ENCODE measurements at places on chromosomes 3 and 15. TPM values are rescaled to one million over a fixed set of nuclear protein-coding genes. Genes with fewer than 3 reads are reported as not detected.
A peak's percentile ranks its signal among the peaks of the same experiment; 100 is the strongest.

- H3K4me1 ChIP-seq, result no peaks in the 10 kb centered on the region
- H3K27me3 ChIP-seq, result no peaks in the 10 kb centered on the region
- peak; percentile 50 for DNase-seq
- no peak overlapping the region for H3K27ac ChIP-seq
- H3K4me3 ChIP-seq, result no peak overlapping the region
Observed at GRCh38 chr15:51499379-51499976, 123.1 kb downstream of the DMXL2 start.

GRCh38 chr15:57158589-57158988, 217.7 kb upstream of the CGNL1 start:
- DNase-seq, result no peak
- no peaks in the 10 kb centered on the region for H3K36me3 ChIP-seq
- H3K27me3 ChIP-seq, result no peaks in the 10 kb centered on the region
- no peaks in the 10 kb centered on the region for H3K4me1 ChIP-seq

DNA sequence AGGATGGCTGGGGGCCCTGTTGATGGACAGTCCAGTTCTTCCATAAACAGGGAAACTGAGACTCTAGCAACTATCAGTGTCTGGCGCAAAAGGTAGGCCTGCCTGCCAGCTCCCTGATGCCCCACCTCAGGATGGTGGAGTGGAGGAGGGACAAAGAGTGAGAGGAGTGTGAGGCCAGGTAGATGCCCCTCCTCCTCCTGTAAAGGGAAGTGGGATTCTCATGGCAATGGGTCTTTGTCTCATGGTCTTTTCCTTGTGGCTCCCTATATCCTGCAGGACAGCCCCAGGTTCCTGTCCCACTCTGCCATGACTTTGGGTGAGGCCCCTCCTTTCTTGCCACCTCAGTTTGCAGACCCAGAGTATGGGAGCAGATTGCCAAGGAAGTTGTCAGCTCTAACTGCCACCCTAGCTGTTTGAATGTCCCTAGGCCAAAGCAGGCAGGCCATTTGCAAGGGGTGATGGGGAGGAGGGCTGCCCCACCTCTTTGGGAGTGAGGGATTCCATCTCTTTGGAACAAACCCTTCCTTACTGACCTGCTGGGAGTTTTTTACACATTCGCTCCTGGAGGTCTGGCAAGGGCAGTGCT, 2.8 kb upstream of the DNAH1 start:
- H3K4me1 ChIP-seq, result peaks cover 26% of the 10 kb centered on the region
- H3K4me3 ChIP-seq, result peak overlapping the region; percentile 19
- H3K36me3 ChIP-seq, result no peaks in the 10 kb centered on the region
- DNase-seq, result no peak

GRCh38 chr3:42367903-42368302, 42.5 kb downstream of the LYZL4 start:
- no peak for DNase-seq
- no peaks in the 10 kb centered on the region for H3K36me3 ChIP-seq
- H3K27me3 ChIP-seq, result no peaks in the 10 kb centered on the region
- no peak overlapping the region for H3K27ac ChIP-seq

DNA sequence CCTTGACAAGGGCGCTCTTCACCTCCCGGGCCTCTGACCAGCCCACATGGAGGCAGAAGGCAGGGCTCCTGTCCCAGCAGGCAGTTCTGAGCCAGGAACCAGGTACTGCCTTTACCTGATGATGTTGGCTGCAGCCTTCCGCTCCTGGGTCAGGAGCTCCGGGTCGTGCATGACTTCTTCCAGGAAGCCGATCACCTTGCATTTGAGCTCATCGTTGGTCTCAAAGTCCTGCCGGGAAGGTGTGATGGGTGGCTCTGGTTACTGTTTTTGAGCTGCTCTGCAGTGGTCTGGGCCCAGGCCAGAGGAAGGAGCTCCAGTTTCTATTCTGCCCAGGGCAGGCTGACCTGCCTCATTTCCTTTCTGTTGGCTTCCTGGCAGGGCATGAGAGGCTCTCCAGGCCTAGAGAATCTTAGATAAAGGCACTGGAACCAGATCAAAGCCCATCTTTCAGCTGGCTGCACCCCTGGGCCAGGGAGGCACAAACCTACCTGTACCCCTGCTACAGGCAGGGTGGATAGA, 53.2 kb upstream of the CTSH start:
- H3K36me3 ChIP-seq, result no peaks in the 10 kb centered on the region
- no peak for DNase-seq
- peaks cover 8% of the 10 kb centered on the region for H3K4me1 ChIP-seq
- no peak overlapping the region for H3K27ac ChIP-seq
- no peak overlapping the region for H3K4me3 ChIP-seq

DNA sequence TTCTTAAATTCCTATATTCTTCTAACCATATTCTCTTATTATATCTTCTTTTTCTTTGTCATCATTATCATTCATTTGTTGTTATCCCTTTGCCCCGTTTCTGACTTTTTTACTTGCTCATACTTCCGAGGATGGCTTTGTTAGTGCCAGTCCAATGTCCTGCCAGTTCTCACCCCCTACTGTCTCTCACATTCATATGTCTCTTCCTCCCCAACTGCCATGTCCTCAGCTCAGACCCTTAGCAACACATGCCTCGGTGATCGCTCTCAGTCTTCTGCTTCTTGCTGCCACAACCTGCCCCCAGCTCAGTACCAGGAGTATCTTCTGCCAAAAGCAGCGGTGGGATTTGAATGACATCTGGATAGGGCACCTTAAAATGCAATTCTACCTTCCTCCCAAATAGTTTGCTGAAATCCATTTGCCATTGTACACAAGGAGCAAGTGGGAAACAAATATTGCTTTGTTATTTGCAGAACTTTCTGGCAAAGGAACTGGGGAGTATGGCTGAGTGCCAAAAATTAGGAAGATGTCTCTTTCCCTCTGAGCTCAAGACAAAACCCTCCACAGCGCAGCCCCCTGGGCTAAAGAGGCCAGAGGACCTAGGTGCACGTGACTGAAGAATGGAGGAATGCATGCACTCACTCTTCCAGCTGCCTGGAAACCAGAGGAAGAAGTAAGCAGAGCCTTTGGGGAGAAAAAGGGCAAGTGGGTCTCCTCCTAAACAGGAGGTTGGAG, 57.7 kb upstream of the CTNNB1 start:
- H3K4me3 ChIP-seq, result no peak overlapping the region
- H3K36me3 ChIP-seq, result no peaks in the 10 kb centered on the region
- no peaks in the 10 kb centered on the region for H3K27me3 ChIP-seq
- DNase-seq, result no peak

- no peaks in the 10 kb centered on the region for H3K4me1 ChIP-seq
- no peak overlapping the region for H3K27ac ChIP-seq
- no peak overlapping the region for H3K4me3 ChIP-seq
- H3K27me3 ChIP-seq, result no peaks in the 10 kb centered on the region
Observed at GRCh38 chr3:7385635-7386034, 524.7 kb downstream of the GRM7 start.

GRCh38 chr3:179558742-179559364, 3.9 kb upstream of the ACTL6A start:
- no peaks in the 10 kb centered on the region for H3K36me3 ChIP-seq
- peak; percentile 57 for DNase-seq
- no peaks in the 10 kb centered on the region for H3K4me1 ChIP-seq
- H3K27me3 ChIP-seq, result no peaks in the 10 kb centered on the region
- H3K4me3 ChIP-seq, result no peak overlapping the region
- H3K27ac ChIP-seq, result no peak overlapping the region

DNA sequence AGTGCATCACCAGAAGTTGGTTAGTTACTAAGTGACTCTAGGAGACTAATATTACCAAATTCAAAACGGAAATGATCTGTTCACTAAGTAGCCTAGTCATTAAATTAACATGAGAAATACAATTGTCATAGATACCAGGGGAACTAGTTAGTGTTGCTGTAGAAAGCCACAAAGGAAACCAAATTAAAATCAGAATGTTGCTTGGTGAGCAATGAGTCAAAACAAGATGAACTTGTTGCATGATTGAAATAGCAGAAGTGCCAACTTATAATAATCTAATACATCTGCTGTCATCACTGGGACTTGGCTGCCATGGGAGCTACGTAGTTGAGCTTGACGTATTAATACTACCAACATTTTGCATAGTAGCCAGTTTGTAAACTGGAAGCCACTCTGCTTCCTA, 458.1 kb downstream of the DIPK2A start:
- DNase-seq, result no peak
- no peaks in the 10 kb centered on the region for H3K36me3 ChIP-seq
- no peaks in the 10 kb centered on the region for H3K27me3 ChIP-seq
- no peak overlapping the region for H3K4me3 ChIP-seq
- H3K27ac ChIP-seq, result no peak overlapping the region

- H3K4me1 ChIP-seq, result no peaks in the 10 kb centered on the region
- no peak overlapping the region for H3K27ac ChIP-seq
- DNase-seq, result no peak
- no peaks in the 10 kb centered on the region for H3K27me3 ChIP-seq
Observed at GRCh38 chr15:83871808-83872559, 218.1 kb downstream of the ADAMTSL3 start.

GRCh38 chr15:41562784-41563198, 3.8 kb downstream of the TYRO3 start:
- H3K27ac ChIP-seq, result no peak overlapping the region
- 0 out of 2 replicates have a peak, but pooled peaks cover 17% of the 10 kb centered on the region for H3K36me3 ChIP-seq
- H3K4me3 ChIP-seq, result no peak overlapping the region
- peaks cover 18% of the 10 kb centered on the region for H3K4me1 ChIP-seq

GRCh38 chr3:82354228-82354627, 592.8 kb upstream of the GBE1 start:
- no peak overlapping the region for H3K27ac ChIP-seq
- DNase-seq, result no peak
- no peaks in the 10 kb centered on the region for H3K4me1 ChIP-seq
- no peaks in the 10 kb centered on the region for H3K36me3 ChIP-seq
- H3K27me3 ChIP-seq, result no peaks in the 10 kb centered on the region
- no peak overlapping the region for H3K4me3 ChIP-seq

- no peaks in the 10 kb centered on the region for H3K27me3 ChIP-seq
- H3K4me3 ChIP-seq, result no peak overlapping the region
- DNase-seq, result no peak
- no peaks in the 10 kb centered on the region for H3K36me3 ChIP-seq
Observed at GRCh38 chr3:87198774-87199173, 28.3 kb upstream of the CHMP2B start.

DNA sequence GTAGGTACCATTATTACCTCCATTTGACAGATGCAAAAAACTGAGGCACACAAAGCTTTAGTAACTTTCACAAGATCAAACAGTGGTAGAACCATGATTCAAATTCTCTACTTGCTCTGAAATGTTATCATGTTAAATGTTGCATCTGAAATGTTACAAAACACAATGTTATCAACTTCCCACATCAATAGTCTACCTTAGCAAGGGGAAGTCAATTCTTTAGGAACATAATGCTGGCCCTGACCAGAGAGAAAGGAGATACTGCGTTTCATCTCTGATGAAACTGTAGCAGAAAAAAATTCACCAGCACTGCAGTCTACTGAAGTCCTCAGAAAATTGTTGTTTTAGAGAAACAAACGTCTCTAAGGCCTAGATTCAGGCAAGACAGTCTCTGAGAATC, 174.1 kb downstream of the SATB1 start:
- no peaks in the 10 kb centered on the region for H3K4me1 ChIP-seq
- H3K27me3 ChIP-seq, result no peaks in the 10 kb centered on the region
- H3K27ac ChIP-seq, result no peak overlapping the region

DNA sequence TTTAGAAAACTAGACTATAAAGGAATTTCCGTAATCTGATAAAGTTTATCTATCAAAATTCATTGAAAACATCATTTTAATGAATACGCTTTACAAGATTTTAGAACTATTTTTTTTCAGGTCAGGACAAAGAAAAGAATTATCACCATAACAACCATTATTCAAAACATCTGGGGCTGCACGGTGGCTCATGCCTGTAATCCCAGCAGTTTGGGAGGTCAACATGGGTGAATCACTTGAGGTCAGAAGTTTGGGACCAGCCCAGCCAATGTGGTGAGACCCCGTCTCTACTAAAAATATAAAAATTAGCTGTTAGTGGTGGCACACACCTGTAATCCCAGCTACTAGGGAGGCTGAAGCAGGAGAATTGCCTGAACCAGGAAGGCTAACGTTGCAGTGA, 260.4 kb downstream of the WNT5A start:
- H3K36me3 ChIP-seq, result no peaks in the 10 kb centered on the region
- no peaks in the 10 kb centered on the region for H3K4me1 ChIP-seq
- DNase-seq, result no peak

The ZNF106 gene
- total RNA-seq, result 28.5 TPM

The ZIC1 gene
- not detected for total RNA-seq

The CSTA gene
- total RNA-seq, result 11.0 TPM

The RASL12 gene
- total RNA-seq, result 0.25 TPM

The SAMMSON gene
- total RNA-seq, result not detected

The CFAP91 gene
- 0.96 TPM for total RNA-seq

The MYEF2 gene
- total RNA-seq, result 0.69 TPM

The BFSP2 gene
- not detected for total RNA-seq

The CCDC39 gene
- not detected for total RNA-seq
